T-cell (primary cell): ENCODE measurements at places on chromosomes 11 and 22. TPM values are rescaled to one million over a fixed set of nuclear protein-coding genes. Genes with fewer than 3 reads are reported as not detected.

DNA sequence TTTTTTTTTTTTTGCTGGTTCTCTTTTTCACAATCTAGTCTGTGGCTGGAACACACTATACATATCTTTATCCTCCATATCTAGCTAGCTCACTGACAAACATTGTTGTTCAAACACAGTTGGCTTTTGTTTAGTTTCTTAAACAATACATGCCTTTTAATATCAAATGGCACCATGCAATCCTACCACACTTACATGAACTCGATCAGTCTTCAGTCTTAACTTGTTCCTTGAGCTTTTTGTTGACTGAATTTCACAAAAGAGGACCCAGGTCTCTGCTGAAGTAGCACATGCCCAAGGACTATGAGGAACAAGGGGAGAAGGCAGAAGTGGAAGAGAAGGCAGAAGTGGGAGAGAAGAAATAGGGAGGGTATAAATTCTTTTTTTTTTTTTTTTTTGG lies 25.5 kb downstream of the TMEM123 start:
- no peak for DNase-seq

DNA sequence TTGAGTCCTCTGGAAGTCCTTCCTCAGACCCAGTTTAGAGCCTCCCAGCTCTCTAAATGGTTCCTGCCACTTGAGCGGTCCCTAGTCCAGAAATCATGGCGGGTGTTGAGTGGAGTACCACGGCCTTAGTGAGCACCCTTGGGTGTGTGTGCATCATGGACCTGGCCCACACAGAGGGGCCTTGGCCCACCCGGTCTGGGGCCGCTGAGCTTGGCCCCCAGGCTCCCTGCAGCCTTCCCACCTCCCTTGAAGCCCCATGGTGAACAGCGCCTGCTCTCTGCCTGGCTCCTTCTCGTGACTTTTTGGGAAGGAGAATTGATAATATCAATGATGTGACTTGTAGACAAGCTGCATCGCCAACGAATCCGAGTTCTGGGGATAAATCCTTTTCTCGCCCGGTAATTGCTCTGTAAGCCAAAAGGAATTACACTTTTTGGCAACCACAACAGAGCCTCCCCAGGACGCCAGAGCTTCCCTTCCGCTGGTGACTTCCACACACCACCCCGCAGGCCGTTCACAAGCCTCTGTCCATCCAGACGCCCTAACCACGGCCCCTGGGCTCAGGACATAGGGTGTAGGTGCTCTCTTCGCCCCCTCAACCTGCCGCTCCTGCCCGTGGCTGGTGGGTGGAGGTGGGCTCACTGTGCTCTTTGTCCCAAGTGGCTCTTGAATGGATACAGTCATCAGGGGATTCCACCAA lies 93.8 kb downstream of the NECTIN1 start:
- DNase-seq = no peak

GRCh38 chr22:20093418-20094196 lies 13.6 kb downstream of the DGCR8 start:
- DNase-seq = no peak

DNA sequence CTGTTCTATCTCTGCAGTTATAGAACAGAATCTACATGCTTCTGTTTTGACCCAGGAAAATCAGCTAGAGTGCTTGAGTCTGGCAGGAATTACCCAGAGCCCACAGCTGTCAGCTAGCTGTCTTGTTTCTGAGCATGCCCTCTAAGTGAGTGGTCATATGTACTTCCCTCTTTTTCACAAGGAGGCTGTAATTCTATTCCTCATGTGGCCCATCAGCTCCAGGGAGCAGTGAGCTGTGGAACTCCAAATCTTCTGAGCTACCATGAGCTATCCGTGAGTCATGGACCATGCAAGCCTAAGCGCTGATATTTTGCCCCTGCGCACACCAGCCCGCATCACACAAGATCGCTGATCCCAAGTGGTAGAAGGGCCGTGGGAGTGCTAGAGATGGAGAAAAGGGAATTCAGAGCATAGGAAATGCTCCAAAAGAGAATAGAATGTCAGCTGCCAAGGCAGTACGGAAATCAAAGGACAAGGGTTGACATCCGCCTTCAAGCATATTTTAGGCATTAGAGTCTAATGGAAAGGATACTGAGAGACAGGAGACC lies 5.4 kb downstream of the FJX1 start:
- DNase-seq = no peak

GRCh38 chr11:3123305-3123704 lies 41.8 kb downstream of the OSBPL5 start:
- DNase-seq = no peak

GRCh38 chr22:22820076-22820475 lies 67.5 kb upstream of the IGLL5 start:
- DNase-seq = no peak

DNA sequence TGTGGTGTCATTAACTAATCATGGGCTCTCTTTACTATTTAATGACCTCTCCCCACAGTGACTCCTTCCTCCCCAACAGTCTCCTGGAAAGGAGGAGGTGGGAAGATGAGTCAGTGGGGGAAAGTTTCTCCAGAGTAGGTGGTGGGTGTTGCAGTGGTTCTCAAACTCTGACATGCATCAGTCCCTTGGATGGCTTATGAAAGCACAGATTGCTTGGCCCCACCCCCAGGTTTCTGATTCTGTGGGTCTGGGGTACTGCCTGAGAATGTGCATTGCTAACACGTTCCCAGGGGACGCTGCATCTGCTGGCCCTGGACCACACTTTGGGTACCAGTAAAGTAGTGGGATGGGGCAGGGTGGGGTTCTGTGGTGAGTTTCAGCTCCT lies 9.8 kb downstream of the CD82 start:
- DNase-seq = no peak

- DNase-seq = no peak
These were observed 36.1 kb downstream of the PPFIA1 start for GRCh38 chr11:70306586-70307033.

C11orf16 gene
- not detected for total RNA-seq

GRCh38 chr11:75625991-75626888 lies 42.6 kb downstream of the MAP6 start:
- DNase-seq = no peak

- no peak for DNase-seq
These were observed 84.7 kb downstream of the TTC28 start for GRCh38 chr22:28594797-28595462.

DNA sequence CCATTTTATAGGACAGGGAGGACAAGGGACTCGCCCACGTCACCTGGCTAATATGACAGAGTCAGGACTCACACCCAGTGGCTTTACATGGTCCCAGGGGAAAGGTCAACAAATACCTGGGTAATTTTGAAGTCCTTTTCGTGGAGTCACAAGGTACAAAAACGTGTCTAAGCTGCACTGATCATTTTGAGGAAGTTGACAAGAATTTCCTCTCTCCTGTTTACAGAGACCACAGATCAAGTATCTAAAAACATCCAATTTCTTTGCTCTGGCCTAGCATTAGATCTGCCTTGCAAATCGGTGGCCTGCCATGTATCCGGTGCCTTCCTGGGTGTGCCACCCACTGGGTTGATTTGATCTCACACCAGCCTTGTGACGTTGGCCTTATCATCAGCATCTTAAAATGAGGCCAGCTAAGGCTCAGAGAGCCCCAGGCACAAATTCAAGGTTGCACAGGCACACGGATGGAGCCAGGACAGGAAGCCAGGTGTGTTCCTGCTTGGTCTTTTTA lies 17.6 kb downstream of the GDPD5 start:
- DNase-seq = peak; percentile 77

- no peak for DNase-seq
These were observed 5.7 kb downstream of the CD6 start for GRCh38 chr11:60977224-60977623.

C11orf42 gene
- total RNA-seq = not detected

GRCh38 chr11:48008951-48009270 lies 28.6 kb downstream of the PTPRJ start:
- DNase-seq = no peak
